SW480 (cell line): ENCODE measurements at places on chromosomes 2 and 18.

- peak; percentile 44 for DNase-seq
Measured at GRCh38 chr2:181104512-181105115, 124.2 kb downstream of the UBE2E3 start.

DNA sequence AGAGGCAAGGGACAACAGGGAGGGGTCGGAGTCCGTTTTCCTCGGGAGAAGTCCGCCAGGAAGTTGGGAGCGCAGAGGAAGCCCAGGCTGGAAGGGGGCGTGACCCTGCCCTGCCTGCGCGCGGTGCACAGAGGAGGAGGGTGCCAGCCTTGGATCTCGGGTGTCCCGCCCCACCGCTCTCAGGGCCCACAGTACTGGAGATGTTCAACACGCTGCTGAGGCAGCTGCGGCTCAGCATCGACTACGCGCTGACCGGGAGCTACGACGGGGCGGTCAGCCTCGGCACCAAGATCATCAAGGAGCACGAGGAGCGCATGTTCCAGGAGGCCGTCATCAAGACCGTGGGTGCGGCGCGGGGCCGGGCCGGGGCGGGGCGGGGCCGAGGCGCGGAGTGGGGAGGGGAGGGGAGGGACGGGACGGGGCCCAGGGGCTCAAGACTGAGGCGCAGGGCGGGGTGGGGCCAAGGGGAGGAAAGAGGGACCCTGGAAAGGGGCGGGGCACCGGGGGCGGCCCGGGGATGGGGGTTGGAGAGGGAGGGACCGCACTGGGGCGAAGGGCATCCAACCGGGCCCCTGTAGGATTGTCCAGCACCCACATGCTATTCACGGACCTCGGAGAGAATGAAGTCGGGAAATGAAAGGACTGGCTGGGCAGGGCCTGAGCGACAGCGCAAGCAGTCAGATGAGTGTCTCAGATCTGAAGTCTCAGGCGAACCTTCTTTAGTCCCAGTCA is 36.6 kb downstream of the POMC start:
- DNase-seq: peak; percentile 47

DNA sequence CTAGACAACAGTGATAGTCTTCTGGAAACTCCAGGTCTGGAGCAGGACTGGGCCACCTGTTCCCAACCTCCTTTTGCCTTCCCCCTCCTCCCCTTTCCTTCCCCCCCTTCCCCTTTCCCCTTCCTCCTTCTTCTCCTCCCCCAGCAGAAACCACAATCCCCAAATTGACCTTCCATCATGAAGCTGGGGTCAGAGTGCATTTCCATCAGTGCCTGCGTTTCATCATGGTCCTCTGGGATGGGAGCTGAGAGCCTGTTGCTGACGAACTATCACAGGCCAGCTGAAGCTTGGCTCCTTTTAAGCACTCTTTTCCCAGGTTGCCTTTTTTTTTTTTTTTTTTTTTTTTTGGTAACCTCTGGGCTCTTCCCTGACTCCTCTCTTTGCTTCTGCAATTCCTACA is 52.6 kb upstream of the SMAD2 start:
- DNase-seq: no peak

GRCh38 chr2:8543060-8543382 is 138.8 kb upstream of the ID2 start:
- no peak for DNase-seq

DNA sequence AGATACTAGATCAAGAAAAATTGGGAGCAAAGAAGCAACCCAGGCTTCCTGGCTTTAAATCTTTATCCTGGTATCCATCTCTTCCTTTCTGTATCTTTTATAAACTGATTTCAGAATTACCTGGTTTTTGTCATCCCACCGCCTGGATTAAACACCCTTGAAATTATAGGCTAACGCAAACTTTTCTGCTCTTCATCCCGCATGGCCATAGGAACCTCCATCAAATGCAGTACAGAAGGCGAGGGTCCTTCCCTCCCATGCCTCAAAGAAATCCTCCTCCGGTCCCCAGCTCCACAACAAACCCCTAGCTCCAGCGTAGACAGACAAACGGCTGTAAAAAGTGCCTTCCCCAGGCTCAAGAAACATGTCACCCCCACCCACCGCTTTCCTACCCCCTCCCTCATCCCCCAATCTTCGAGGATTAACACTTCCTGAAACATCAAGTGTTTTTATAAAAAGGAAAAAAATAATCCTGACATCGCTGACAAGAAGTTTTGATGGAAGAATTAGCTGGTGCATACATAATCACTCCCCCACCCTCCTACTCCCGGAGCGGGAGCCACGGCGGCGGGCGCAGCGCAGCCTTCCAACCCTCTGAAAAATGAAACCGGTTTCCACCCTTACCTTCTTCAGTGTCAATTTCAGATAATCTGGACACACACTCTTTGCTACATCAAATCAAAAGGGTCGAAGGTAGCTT is 7.6 kb downstream of the DLX1 start:
- no peak for DNase-seq

- DNase-seq: no peak
Measured at GRCh38 chr2:439077-439476, 151.2 kb upstream of the ALKAL2 start.

- DNase-seq: no peak
Measured at GRCh38 chr2:223366566-223366965, 235.6 kb downstream of the SCG2 start.

DNA sequence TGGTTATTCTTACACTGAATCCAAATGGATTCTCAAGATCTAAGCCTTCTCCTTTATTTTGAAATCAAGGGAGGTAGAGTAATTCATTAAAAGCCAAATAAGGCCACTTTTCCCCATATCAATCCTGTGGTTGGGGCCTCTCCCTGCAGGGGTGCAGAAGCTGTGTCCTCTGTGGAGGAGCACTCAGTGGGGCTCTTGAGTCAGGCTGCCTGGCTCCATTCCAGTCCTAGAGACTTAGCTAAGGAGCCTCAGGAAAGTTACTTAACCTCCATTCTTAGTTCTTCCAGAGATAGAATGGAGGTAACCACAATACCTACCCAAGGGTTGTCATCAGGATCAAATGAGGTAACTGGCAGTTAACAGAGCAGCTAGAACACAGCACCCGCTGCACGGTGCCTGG is 564.3 kb downstream of the CMPK2 start:
- no peak for DNase-seq

DNA sequence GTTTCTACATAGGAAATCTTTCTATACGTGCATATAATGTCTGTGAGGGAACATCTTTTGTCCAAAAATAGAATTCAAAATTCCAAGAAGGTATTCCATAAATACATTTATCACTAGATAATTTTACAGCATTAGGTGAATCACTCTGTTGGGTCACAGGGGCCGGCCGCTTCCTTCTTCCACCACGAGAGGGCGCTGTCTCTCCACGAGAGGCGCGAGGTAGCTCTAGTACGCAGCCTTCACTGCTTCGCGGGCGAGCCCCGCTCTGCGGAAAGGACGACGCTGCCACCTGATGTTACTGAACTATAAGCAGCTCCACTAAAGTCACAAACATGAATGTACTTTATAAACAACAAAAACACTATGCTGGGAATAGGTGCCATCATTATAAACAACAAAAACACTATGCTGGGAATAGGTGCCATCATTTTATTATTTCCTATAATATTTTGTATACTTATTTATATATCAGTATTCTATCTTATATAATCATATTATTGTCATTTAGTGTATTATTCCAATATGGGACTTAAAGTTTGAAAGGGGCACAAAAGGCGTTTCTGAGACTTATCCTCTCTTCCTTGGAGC is 69.4 kb upstream of the REV1 start:
- DNase-seq: peak; percentile 73

DNA sequence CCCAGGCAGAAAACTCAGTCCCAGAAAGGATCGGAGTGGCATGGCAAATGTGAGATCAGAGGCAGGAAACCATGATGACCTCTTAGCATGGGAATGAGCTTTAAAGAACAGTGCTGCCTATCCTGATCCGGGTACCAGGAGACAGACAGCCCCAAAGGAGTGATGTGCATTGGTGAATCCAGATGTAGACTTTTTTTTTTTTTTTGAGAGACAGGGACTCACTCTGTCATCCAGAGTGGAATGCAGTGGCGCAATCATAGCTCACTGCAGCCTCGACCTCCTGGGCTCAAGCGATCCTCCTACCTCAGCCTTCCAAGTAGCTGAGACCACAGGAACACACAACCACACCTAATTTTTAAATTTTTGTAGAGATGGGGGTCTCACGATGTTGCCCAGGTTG is 122.7 kb downstream of the VAPA start:
- peak; percentile 49 for DNase-seq

DNA sequence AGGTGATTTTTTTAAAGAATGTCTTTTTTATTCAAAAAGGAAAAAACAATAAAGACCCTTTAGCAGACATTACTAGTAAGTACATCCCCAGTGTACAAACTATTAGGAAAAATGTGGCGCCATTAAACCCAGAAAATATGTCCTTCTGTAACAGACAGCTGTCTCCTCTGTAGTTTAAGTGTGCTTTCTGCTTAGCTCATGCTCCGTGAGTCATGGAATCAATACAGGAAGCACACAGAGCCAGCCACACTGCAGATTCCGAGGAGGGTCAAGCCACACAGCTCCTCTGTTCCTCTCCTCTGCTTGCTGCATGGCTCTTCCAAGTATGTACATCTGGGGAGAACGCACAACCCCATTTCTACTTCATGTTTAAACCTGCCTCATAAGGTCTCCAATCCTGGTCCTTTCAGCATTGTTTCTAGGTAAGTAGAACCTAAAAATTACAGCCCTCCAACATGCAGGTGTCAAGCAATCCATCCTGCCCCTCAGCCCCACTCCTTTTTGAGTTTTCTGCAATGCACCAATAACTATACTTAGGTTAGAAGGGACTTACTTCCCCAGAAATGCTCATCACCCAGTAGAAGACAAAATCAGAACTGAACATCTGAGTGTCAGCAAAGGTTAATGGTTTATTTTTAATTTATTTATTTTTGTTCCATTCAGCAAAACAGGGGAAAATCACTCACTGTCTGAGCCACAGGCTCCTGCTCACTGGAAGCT is 37.5 kb downstream of the ACVR1 start:
- peak; percentile 65 for DNase-seq

DNA sequence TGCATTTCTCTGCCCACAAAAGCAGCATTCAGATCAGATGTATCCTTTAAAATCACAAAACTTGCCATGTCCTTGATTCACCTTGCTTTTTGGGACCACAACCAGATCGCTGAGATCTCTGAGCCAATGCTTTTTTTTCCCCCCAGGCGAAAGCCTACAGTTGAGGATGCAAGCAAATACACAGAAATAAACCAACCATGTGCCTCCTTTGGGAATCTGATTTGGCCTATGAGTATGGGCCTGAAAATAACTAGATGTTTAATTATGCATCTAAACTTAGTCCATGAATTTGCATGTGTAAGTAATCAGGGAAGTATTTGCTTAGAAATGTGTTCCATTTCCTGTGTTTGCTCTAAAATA is 49.7 kb upstream of the CDC42EP3 start:
- DNase-seq: no peak

DNA sequence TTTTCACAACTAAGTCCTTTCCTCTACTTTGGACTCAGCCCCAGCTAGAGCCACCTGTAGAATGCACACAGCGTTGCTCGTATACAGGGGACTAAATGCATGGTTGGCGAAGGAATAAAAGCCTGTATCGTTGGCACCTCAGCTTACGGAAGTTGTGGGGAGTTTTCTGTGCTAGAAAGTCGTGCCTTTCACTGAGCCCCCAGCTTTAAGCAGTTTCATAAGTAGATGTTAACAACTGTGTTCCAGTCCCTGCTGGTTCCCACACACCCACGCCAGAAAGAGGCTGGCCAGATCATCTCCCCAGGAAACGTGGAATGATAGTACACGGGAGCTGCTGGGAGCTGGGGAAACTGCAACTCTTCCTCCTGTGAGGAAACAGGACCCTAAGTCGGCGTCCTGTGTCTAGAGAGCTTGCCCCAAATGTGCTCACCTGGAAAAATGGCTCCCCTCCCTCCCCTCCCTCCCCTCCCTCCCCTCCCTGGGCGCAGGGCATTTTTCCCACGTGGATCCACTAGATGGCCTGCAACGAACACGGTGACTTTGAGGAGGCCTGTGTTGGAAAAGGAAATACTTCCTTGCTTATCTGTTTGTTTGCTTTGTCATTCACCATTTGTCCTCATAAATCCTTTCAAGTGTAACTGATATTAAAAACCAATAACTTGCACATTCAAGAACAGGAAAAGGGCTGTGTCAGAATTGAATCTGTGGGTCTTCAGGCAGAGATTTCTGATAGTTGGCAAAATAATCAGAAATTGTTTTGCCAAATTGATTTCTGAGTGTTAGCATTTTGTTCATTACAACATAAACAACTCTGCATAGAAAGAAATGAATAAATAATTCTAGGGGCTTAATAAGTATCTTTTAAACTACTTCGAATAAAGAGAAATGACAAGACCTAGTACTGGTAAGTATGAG is 43.9 kb upstream of the RFX8 start:
- DNase-seq: peak; percentile 79

GRCh38 chr2:104584393-104584792 is 269.5 kb upstream of the POU3F3 start:
- peak; percentile 13 for DNase-seq

GRCh38 chr2:238852206-238852869 is 4.5 kb downstream of the TWIST2 start:
- DNase-seq: no peak

- DNase-seq: no peak
Measured at GRCh38 chr18:11909061-11909455, 941 bp upstream of the MPPE1 start.

DNA sequence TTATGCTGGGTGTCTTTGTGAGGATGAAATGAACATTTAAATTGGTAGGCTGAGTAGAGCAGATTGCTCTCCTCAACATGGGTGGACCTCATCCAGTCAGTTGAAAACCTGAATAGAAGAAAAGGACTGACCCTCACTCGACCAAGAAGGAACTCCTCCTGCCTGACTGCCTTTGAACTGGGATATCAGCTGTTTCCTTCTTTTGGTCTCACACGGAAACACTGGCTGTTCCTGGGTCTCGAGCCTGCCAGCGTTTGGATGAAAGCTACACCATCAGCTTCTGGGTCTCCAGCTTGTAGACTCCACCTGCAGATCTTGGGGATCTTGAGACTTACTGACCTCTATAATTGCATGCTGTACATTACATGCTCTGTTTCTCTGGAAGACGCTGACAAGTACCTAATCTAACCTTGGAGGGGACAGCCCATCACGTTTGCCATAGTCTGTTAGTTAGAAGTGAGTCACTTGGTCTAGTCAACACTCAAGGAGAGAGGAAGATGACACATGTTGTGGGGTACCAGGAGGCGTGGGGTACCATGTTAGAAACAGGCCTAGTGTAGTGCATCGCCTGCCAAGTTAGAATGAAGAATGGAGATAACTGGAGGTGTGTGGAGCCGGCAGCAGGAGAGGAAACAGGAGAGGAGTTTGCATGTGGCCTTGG is 267.0 kb downstream of the MREG start:
- no peak for DNase-seq

GRCh38 chr2:14944562-14945346 is 312.2 kb downstream of the LRATD1 start:
- peak; percentile 60 for DNase-seq

DNA sequence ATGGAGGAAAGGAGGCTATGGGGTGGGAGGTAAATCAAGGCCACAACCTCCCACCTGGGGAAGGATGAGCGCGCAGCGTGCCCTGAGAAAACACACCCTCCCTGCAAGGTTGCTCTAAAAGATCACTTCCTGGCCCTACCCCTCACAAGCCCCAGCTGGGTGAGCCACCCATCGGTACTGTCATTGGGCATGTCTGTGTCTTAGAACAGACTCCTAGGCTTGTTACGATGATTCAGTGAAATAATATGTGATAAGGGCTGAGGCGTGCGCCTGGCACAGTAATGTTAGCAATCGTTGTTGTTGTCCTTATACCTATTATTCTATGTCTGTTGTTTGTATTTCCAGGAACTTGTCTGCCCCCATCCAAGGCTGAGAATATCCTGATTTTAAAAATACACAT is 175.1 kb downstream of the ZFP36L2 start:
- peak; percentile 55 for DNase-seq
